ENCODE measurements at places on chromosomes 2 and 18.

- DNase-seq = peak; percentile 74
Measured at GRCh38 chr2:62208758-62209114, 12.8 kb downstream of the B3GNT2 start.

- no peak for DNase-seq
Measured at GRCh38 chr2:237213315-237214022, 127.8 kb downstream of the COPS8 start.

- no peak for DNase-seq
Measured at GRCh38 chr18:73101977-73102376, 234.2 kb upstream of the NETO1 start.

- DNase-seq = no peak
Measured at GRCh38 chr2:240572141-240573031, 4.1 kb downstream of the RNPEPL1 start.

DNA sequence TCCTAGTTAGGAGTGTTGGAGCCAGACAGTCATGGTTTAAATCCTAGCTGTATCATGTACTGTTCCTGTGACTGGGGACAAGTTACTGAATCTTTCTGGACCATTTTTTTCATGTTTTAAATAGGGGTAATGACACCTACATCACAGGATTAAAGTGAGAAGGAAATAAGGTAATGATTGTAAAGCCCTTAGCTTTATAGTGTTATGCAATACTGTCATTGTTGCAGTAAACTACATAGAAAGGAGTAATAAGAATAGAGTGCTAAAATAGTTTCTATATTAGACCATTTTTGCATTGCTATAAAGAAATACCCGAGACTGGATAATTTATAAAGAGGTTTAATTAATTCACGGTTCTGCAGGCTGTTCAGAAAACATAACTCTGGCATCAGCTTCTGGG, 14.5 kb downstream of the AGPS start:
- no peak for DNase-seq

DNA sequence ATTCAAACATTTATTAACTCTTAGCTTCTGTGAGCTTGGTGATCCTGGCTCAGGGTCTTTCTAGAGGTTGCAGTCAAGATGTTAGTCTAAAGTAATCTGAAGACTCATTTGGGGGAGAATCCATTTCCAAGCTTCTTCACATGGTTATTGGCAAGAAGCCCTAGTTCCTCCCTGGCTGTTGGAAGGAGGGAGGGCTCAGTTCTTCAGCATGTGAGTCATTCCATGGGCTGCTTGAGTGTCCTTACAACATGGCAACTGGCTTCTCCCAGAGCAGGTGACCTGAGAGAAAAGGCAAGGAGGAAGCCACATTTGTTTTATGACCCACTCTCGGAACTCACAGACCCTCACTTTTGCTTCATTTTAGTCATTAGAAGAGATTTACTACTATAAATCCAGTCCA, 10.6 kb upstream of the C2orf74 start:
- no peak for DNase-seq

- DNase-seq = no peak
Measured at GRCh38 chr2:47057687-47058002, 97.5 kb downstream of the STPG4 start.

DNA sequence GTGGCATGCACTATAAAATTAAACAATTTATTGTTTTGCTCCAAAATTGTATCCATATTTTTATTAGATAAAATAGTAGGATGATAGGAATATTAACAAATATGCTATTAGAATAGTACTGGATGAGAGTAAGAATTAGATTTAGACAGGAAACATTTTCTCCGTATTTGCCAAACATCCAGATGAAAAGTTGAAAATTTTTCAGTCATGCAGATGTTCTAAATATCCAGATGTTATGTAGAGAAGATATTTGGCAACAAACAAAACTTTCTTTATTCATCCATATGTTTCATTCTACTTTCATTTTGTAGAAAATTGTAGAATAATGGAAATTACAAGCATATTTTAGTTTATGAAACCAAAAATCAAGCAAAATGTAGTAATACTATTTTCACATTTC, 45.2 kb upstream of the NEUROD1 start:
- no peak for DNase-seq

- DNase-seq = no peak
Measured at GRCh38 chr18:10892786-10893185, 256.6 kb downstream of the PIEZO2 start.

GRCh38 chr18:69880083-69880482, 67.6 kb downstream of the CD226 start:
- no peak for DNase-seq

DNA sequence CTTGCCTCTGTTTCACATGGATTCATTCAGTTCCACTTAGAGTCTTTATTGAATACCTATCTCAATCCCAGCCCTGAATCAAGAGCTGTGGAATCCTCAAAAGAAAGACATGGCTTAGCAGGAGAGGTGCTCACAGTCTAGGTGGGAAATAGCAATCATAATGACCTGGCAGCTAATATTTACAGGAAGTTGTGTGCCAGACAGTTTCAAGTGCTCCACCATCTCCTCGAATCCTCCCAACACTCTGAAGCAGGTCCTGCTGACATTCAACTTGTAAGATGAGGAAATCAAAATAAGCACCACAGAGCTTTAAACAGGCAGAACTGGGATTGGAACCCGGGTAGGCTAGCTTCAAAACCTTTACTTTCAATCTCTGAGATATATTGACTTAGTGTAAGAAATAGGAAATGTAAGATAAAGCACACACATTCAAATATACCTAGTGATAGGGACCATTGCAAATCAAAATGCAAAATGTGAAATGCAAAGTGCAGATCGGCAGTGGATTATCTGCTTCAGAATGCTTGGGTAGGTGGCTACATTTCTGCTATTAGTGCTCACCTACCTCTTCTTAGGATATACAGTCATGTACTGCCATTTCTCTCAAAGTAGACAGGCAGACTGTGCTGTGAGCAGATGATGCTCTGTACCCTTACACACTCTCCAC, 182.0 kb downstream of the PRKCE start:
- no peak for DNase-seq

DNA sequence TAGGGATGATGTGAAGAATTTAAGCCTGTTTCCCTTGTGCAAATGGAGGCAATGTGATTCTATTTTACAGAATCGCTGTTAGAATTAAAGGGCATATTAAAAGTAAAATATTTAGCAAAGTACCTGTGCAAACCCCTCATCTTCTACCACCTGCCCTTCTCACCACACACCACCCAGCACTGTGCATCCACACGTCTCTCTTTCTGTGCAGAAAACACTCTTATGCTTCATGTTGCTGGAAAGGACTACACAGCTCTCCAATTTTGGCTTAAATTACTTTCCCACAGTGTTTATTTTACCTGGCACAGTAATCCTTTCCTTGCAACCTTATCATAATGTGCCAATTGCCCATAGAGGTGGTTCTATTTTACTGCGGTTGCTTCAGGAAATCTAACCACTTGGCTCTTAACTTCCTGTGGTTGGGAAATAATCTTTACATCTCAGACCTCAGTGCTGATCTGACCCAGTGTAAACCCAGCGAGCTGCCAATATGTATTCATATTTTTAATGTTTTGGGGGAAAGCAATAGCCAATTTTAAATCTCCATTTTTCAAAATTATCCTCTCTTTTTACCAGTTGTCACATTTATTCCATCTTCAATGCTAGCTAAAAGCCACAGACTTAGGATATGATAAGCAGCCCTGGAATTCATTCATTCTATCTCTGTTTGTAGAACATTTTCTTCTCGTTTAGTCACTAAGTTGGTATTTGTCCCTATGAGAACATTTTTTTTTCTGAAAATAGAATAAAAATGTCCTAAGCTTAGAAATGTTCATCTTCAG, 250.9 kb downstream of the DSEL start:
- DNase-seq = peak; percentile 19

DNA sequence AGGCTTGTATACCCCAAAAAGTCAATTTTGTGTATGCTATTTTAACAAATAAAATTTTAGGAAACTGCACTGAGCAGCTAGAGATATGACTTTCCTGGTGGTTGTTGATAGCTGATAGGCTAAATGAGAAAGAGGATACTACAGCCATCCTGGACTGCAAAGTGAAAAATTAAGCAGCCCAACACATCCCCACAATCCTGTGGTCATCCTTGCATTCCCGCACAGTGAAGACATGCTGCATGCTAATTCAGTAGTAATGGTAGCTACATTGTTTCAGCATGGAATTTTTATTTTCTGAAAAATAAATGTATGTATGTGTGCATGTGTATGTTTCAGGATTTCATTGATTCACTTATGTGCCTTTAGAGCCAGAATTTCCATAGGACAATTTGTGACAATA, 124.2 kb upstream of the CCDC68 start:
- no peak for DNase-seq

GRCh38 chr2:120710256-120710655, 25.4 kb upstream of the GLI2 start:
- DNase-seq = no peak

DNA sequence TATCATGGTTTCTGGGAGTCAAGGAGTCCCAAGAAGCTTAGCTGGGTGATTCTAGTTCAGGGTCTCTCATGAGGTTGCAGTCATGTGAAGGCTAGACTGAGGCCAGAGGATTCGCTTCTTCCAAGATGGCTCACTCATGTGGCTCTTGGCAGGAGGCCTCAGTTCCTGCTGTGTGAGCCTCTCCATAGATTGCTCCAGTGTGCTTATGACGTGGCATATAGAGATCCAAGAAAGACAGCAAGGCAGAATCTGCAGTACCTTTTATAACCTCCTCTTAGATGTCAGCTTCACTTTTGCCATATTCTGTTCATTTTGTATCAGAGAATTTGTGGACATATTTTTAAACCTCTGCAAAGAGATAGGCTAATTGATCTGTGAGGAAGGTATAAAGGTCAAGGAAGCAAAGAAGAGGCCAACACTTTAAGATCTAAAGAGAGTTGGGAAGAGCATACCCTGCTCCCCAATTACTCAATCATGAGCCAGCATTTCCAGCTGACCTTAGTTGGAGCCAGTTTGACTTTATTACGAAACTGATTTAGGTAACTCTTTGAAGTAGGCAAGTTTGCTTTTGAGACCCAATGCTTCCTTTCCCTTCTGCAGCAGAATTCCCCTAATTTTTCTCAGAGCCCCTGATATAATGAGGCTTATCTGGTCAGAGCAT, 134.7 kb downstream of the EML6 start:
- no peak for DNase-seq

DNA sequence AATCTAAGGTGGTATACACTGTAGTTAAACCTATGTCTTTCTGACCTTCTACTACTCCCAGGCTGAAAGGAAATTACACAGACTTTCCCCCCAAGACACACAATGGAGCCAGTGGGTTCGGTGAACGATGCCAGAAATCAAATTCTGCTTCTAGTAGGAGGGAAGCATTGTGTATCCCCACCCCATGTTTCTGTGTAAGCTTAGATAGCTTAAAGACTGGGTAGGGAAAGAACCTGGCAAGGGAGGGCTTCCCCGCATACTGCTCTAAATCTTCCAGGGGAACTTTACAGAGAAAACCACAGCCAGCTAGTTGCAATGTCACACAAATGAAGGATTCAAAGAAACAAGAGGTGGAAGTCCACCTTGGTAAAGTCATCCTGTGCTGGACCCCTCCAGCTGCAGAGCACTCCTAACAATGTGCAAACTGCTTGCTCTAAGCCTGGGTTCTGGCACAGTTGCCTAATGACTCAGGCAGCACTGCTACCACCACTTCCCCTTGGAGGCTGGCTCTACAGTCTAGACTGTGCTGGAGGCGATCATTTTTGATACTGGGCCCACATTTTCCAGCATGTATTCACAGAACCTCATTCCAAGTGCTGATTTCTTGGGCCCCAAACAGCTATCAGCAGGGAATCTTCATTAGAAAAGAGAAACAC, 47.5 kb downstream of the TRIB2 start:
- DNase-seq = no peak

GRCh38 chr2:207692206-207693065, 19.0 kb upstream of the CCNYL1 start:
- DNase-seq = peak; percentile 47

DNA sequence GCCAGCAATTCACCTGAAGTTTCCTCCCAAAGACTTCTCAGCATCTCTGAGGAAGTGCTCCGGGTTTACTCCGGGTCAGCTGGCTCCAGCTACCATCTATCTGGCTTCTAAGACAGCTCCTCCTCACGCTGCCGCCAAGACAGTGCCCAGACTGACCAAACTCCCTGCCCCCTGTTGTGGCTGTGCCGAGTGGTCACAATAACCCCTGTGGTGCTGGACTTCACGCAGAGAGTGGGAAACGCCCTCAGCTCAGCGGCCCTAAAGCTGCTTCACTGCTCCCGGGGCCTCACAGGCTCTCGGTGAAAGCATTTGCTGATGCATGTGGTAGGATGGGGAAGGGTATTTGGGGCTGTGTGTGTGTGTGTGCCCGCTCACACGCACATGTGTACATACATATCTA, 154.8 kb upstream of the ZNF236 start:
- DNase-seq = no peak

GRCh38 chr2:101107241-101107640, 43.9 kb downstream of the TBC1D8 start:
- no peak for DNase-seq

DNA sequence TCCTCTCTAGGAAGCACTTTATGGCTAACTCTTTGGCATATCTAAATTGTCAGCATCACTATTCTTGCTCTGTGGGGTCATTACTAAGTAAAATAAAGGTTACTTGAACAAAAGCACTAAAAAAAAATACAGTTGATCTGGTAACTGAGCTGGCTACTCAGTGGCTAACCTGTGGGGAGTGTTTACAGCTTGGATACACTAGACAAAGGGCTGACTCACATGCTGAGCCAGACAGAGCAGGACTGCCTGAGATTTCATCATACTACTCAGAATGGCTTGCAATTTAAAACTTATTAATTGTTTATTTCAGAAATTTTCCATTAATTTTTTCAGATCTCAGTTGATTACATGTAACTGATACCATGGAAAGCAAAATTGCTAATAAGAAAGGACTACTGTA, 1690.4 kb upstream of the SLC39A10 start:
- no peak for DNase-seq

DNA sequence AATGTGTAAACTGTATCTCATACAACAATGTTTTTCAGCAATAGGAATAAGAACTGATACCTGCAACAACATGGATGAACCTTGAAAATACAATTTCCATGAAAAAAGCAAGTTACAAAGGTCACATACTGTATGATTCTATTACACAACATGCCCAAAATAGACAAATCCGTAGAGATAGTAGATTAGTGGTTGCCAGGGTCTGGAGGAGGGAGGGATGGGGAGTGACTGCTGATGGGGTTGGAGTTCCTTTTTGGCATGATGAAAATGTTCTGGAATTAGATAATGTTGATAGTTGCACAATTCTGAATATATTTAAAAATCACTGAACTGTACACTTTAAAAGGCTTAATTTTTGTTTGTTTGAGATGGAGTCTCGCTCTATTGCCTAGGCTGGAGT, 33.8 kb downstream of the UBXN4 start:
- no peak for DNase-seq

- no peak for DNase-seq
Measured at GRCh38 chr2:11128243-11128951, 26.9 kb upstream of the SLC66A3 start.

DNA sequence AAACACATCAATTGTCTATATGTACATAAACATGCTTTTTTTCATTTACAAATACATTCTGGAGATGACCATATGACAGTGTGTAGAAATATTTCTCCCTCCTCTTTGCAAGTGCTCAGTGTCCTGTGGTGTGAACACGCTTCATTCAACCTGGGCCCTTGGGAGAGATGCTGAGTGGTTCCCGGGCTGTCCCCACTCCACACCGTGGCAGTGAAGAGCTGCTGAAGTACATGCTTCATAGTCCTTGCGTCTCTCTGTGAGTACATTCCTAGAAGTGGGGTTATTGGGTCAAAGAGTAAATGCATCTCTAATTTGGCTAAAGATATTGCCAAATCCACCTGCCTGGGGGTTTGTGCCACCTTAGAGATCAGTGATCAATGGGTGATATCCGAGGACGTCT, 6.5 kb upstream of the GPR35 start:
- DNase-seq = no peak

- DNase-seq = no peak
Measured at GRCh38 chr2:194491409-194492115, 1165.5 kb upstream of the SLC39A10 start.
